ENCODE measurements at places on chromosomes 5 and 9.
A peak's percentile ranks its signal among the peaks of the same experiment; 100 is the strongest.

- no peak for DNase-seq
These were observed 31.4 kb upstream of the UNC5A start for GRCh38 chr5:176778921-176779465.

GRCh38 chr9:95509851-95510708 is 6.7 kb downstream of the PTCH1 start:
- DNase-seq = no peak

- no peak for DNase-seq
These were observed 109.8 kb upstream of the ST8SIA4 start for GRCh38 chr5:101012880-101013279.

- DNase-seq = no peak
These were observed 88.2 kb upstream of the OSMR start for GRCh38 chr5:38757451-38758245.

DNA sequence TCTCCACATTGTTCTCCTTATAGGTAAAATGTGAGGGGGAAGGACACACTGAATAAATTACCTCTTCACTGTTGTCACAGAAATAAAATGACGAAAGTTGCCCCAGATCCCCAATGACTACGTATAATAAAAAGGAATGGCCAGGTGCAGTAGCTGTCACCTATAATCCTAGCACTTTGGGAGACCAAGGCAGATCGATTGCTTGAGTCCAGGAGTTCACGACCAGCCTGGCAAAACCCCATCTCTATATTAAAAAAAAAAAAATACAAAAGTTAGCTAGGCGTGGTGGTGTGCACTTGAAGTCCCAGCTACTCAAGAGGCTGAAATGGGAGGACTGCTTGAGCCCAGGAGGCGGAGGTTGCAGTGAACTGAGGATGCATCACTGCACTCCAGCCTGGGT is 82.2 kb upstream of the APC start:
- DNase-seq = no peak

- no peak for DNase-seq
These were observed 140.2 kb downstream of the EMB start for GRCh38 chr5:50300878-50301277.

GRCh38 chr5:151275803-151276202 is 22.8 kb downstream of the GM2A start:
- DNase-seq = no peak

DNA sequence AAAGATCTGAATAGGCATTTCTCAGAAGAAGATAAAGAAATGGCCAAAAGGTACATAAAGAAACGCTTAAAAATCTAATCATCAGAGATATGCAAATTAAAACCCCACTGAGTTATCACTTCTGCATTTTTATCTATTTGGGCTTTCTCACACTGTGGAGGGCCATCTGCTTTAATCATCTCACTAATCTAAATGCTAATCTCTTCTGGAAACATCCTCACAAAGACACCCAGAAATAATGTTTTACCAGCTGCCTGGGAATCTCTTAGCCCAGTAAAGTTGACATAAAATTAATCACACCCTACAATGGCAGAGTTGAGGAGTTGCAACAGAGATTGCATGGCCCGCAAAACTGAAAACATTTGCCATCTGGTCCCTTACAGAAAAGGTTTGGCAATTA is 407.9 kb upstream of the CYLC2 start:
- DNase-seq = no peak

DNA sequence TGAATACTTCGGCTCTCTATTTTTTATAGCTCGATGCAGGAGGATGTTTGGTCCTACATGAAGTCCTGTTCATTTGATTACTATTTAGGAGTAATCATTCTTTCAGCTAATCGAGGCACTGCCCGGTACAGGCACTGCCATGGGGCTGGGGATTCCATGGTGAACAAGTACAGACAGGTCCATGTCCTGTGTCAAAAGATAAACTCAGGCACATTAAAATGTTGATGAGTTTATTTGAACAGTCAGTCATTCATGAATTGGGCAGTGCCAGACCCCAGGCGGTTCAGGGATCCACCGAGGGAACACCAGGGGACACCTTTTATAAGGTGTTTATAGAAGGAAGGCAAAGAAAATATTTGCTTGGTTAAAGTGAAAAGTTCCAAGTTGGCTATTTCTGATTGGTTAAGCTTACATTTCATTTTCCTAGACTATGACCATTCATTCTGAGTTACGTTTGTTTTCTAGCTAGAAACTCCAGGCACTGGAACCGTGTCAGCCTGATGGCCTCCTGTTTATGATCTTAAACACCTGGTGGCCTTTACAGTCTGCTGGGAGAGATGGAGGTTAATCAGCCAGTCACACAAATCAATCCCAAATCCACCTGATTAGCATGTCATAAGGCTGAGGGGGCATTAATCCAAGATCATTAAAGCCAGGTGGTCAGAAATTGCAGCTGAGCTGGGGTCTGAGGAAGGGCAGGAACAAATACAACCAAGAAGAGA is 47.0 kb upstream of the TDRD7 start:
- no peak for DNase-seq

GRCh38 chr9:73537561-73537960 is 385.9 kb downstream of the ANXA1 start:
- no peak for DNase-seq

DNA sequence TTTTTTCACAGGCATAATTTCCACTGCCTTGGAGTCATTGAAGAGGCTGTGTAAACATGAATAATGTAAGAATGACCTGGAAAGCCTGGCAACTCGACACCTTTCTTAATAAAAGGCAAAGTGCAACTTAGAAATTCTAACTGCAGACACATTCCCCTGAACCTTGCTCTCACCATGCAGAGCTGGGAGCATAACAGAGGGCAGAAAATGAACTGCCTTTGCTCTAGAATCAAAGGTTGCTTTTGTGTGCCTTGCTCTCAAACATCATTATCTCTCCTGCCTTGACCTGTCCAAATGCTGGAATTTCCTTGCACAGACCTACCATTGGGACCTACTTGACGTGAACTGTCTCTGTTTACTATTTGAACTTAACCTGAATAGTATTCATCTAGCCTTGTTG is 462.0 kb upstream of the ZNF462 start:
- no peak for DNase-seq

DNA sequence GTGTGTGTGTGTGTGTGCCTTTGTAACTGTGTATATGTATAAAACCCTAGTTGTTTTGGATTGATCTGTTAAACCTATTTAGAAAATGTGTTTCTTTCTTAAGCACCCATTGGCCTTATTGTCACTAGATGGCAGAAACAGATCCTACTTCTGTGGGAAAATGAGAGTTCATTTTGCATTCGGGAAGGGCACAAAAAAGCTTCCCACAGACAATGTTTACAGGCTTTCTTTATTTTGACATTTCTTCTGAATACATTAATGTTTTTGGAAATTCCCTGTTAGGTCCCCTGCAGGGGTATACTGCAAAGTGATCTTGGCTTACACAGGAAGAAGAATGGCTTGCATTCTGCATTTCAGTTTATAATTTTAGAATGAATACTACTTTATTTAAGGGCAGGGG is 481.8 kb upstream of the ARRDC3 start:
- no peak for DNase-seq

DNA sequence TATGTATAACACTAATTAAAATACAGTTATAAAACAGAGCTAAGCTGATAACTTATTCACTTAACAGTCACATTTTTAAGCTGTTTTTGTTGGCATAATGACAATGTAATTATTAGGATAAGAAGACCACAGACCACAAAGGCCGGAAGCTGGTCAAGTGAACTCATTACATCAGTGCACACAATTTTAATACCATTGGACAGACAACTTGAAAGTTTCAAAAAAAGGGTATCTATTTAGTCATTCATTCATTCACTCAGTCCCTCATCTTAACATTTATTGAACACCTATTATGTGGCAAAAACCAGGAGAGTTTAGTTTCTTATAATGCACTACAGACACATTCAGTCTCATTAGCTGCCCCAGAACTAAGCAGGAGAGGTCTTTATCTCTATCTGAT is 11.6 kb downstream of the ERP44 start:
- no peak for DNase-seq

- DNase-seq = no peak
These were observed 37.6 kb upstream of the EIF4EBP3 start for GRCh38 chr5:140509898-140510297.

DNA sequence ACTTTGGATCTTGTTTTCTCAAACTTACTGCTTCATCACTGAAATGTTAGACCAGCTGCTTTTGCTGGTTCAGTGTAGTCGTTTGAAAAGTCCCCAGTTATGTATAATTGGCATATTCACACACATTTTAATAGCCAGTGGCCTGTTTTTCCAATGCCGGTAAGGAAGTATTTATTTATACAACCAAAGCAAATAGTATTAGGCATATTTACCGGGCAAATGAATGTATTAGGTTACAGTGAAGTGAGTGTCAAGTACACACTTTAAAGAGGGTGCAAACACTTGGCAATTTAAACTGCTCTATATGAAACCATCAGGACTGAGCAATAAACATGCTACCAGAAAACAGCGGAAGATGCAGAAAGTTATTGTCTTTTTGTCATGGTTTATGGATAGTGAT is 242.9 kb downstream of the MCTP1 start:
- no peak for DNase-seq

DNA sequence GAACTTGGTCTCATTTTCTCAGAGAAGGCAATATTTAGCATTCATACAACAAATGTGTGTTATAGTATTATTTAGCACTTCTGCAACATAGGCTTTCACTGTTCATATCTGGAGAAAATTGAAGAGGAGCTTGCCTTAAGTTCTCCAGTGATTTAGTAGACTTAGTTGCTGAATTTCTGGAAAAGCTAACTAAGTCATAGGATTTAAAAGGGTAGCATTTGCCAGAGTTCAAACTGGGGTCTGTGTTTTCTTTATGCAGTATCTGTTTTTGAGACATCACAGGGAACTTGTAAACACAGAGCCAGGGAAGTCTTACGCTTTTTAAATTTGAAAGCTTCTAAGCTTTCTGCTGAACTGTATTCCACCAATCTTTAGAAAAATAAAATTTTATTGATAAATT is 8.7 kb upstream of the PCSK5 start:
- no peak for DNase-seq

- no peak for DNase-seq
These were observed 64.2 kb upstream of the FST start for GRCh38 chr5:53416144-53416738.

DNA sequence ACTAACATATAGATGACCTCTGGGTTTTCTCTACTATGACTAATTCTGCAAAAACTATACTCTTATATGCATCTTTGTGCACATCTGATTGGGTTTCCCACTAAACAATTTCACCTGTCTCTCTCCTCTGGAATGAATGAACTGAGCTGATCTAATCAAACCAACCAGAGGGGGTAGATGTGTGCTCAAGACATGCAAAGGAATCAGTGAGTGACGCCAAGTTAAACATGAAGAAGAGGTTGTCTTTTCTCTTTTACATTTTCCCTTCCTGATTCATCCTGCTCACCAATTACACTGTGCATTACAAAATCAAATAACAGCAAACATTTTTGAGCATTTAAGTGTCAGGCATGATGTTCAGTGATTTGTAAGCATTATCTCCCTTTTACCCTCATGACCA is 29.6 kb upstream of the GRXCR2 start:
- DNase-seq = no peak

DNA sequence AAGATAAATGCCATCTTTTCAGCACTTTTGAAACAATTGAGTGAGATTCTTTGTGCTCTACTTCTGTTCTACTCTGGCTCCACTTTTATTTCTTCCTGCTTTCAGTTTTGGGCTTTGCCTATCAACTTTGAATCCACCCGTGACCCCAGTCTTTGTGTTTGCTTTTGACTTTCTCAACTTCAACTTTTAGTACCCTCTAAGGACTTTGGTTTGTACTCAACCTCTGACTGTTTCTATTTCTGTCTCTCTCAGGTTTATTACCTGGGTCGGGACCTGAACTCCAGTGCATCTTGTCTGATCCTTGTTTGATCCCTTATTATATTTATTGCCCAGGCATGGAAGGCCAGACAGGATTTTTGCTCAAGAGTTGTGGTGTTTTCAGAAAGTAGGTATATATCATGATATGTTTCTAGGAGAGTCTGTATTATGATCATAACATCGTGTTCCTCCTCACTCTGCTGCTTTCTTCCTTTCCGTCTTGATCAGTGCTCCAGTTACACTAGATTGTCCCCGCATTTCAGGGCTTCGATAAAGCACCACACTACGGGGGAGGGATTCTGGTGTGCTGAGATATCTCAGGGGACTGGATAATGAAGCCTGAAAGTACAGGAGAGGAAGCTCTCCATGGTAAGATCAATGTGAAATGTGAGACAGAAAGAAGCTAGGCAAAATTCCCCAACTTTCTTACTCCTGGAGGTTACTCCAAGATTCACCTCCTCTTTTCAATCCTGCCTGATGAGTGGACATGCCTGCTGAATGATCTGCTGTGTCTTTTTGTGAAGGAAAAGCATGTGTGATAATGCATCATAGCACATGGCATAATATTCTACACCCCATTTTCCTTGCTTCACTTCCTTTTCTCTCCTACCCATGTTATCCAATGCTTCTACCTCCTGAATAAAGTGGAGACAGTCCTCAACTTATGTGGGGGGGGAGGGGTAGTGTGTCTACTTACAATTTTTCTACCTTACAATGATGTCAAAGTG is 155.5 kb upstream of the GRIN3A start:
- no peak for DNase-seq

GRCh38 chr9:87267251-87268070 is 230.2 kb upstream of the DAPK1 start:
- peak; percentile 90 for DNase-seq
